Effector CD8-positive, alpha-beta T cell (primary cell): ENCODE measurements at places on chromosomes 2 and 18.

DNA sequence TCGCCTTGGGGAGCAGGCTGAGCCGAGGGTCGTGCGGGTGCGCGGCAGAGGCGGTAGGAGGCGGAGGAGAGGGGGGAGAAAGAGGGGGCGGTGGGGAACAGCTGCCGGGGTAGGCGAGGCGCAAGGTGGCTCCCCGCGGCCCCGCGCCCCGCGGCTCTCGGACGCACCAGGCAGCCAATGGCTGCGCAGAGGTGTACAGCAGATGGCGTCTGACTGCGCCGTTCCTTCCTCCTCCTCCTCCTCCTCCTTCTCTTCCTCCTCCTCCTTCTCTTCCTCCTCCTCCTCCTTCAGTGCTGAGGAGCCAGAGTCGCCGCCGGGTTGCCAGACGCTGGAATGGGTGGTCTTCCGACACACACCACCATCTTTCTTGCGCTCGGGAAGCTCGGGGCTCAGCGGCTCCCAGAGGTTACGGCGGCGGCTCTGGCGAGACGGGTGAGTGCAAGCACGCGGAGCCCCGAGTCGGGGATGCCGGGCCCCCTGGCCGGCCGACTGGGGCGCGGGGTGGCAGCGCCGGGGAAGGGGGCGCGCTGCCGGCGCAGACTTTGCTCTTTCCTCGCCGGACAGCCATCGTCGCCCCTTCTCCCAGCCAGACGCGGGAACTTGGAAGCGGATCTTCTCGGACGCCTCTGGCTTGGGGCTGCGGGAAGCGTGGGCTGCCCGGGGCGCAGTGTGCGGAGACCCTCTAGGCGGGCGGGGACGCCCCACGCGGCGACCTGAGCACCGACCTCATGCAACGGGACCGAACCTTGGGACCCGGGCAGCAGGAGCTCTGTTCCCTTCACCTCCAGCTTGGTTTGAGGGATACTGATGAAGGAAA is at the start of gene THSD7B:
Gene THSD7B, plus strand, starts transcription at position 290 of the 817 bp plus-strand sequence. CDS start 116,634 bp downstream, outside the sequence.
- DNase-seq, result no peak

GRCh38 chr18:53489266-53489665 is 735.2 kb downstream of the MBD2 start:
- no peak for DNase-seq

GRCh38 chr2:224601923-224602322 is 16.8 kb upstream of the CUL3 start:
- no peak for DNase-seq

GRCh38 chr18:47868744-47869143 is 61.7 kb downstream of the SMAD2 start:
- DNase-seq, result no peak

GRCh38 chr2:185127412-185127811 is 529.1 kb downstream of the ZNF804A start:
- DNase-seq, result no peak

GRCh38 chr18:76368271-76368670 is 126.8 kb downstream of the ZNF516 start:
- no peak for DNase-seq

DNA sequence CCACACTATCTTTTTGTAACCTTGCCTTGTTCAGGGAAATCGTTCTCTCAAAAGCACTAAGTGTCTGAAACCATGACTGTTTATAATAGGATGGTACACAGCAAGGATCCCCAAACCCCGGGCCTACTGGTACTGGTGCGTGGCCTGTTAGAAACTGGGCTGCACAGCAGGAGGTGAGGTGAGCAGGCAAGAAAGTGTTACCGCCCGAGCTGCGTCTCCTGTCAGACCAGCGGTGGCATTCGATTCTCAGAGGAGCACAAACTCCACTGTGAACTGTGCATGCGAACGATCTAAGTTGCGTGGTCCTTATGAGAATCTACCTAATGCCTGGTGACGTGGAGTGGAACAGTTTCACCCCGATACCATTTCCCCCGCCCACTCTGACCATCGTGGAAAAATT is 81.8 kb upstream of the KCNJ3 start:
- DNase-seq, result no peak

DNA sequence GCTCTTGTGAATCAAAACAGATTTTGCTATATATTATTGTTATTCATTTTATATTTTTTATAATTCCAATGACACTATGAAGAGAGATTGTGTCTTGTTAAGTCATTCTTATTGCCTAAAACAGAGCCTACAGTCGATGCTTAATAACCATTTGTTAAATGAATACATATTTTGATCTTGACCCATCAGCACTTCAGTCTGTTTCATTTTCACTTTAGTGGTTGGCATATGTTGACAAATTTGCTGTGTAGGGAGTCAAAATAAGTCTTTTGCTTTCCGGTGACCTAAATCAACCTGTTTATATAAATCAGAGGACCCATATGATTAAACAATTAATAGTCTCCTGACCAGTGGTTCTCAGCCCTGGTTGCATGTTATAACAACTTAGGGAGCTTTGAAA is 97.1 kb downstream of the TXNL1 start:
- no peak for DNase-seq

DNA sequence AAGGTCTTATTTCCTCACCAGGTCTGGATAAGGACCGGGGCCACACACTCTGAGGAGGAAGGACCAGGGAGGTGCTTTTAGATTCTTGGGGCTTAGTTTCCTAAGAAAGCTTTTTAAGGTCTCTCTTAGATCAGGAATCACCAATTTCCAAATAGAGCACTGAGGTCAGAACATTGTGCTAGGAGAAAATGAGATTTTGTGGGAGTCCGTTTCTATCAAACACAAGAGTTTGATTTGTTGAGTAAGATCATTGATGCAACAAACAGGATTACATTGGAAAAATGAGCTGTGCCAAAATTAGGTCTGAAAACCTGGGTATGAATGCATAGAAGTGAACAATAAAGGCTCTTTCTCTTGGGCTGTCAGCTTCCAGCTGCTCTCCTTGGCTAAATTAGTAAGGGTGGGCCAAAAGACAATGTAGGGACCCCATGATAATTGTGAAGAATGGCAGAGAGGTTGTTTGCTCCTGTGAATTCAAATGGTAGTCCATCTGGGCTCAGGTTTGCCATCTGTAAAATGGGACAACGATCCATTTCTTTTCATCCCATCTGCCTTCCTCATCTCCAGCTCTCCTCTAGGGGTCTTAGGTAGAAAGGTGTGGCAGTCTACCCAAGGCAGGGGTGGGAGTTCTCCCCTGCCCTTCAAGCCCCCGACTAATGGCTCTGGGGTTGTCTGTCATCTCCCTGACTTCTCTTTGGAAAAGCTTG is 20.0 kb downstream of the IGFBP2 start:
- no peak for DNase-seq

- no peak for DNase-seq
Measured at GRCh38 chr18:59592624-59593023, 104.6 kb downstream of the CCBE1 start.

GRCh38 chr18:45386041-45386655 is 229.1 kb upstream of the SLC14A2 start:
- no peak for DNase-seq

- DNase-seq, result no peak
Measured at GRCh38 chr2:120262761-120263428, 10.2 kb downstream of the RALB start.

DNA sequence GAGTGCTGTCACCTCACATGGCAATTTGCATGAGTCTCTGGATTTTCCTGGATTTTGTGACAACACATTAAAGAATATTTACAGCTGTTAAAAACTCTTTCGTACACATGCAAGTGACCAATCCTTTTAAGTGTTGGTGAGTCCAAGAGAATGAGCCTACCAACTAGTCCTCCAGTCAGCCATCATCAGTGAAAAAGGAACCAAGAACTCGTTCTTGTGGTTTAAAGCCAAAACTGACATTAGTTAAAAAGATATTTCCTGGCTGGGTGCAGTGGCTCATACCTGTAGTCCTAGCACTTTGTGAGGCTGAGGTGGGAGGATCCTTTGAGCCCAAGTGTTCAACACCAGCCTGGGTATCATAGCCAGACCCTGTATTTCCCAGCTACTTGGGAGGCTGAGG is 215.4 kb upstream of the ITGA4 start:
- no peak for DNase-seq

- DNase-seq, result no peak
Measured at GRCh38 chr2:47251404-47251675, 96.2 kb upstream of the STPG4 start.

DNA sequence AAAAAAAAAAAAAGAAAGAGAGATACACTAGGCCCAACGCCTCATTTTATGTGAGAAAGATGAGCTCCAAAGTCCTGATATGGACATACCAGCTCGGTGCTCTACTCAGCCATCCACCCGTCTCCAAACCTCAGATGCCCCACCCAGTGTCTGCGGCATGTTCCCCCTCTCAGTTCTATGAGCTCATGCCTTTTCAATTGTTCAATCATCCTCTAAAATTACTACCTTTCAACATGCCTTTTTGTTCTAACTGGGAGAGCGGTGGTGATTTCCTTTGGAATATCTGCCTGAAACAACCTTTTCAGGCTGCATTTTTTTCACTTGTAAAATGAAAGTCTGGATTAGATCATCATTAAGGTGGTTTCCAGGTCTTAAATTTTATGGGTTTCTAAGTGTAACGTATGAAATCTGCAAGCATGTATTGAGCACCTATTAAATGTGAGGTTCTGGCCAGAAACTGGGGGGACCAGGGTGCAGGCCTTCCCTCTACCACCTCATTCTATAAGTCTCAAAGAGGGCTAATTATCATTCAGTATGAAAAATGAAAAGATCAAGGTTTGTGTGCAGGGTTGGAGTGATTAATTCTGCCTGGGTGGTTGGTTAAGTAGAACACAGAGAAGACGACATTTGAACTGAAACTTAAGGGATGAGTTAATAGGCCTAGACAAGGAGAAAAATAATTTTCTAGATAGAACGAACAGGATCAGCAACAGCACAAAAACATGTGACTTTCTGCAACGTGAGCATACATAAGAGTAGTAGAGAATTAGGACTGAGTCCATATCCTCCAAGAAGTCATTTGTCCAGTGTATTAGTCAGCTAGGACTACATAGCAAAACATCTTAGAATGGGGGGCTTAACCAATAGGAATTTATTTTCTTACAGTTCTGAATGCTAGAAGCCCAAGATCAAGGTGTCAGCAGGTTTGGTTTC is 87.4 kb upstream of the GLS start:
- no peak for DNase-seq

DNA sequence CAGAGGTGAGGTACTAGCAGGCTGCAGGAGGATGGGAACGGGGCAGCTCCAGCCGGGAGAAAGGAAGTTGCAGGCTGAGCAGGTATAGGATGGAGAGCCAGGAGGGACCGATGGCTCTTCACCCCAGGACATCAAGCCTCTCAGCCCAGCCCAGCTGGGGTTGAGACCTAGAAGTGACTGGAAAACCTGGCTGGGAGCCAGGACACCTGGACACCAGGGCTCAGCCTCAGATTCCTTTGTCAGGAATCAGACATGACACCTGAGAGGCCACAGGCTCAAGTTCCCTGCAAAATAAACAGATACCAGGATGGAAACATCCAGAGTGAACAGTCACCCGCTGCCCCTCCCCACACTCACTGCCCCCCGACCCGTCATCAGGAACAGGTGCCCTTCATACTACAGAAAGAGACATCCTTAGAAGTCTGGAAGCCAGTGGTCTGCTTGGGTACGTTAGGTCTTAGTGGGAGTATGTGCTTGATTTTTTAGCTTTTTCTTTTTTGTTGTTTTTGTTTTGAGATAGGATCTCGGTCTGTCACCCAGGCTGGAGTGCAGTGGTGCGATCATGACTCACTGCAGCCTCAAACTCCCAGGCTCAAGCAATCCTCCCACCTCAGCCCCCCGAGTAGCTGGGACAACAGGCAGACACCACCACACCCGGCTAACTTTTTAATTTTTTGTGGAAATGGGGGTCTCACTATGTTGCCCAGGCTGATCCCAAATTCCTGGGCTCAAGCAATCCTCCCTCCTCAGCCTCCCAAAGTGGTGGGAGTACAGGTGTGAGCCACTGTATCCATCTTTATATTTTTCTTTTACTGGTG is 95.7 kb upstream of the STPG4 start:
- no peak for DNase-seq

DNA sequence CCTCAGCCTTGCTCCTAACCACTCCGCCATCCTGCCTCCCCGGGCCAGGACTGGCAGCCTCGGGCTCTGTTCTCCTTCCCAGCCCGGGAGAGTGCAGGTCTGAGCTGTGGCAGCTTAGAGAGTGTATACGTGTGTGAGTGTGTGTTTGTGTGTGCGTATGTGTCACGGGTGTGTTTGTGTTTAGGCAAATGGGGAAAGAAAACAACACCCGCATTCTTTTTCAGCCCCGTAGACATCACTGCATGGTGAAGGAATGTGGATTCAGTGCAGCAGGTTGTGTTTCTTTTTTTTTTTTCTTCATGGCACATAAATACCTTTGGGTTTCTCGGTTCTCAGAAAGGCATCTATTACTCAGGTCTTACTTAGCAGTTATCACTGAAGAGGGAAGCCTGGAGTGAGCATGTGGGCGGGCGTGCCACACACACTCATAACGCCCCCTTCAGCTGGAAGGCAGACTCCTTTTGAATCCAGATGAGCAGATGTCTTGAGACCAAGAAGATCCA is 44.2 kb downstream of the GLI2 start:
- DNase-seq, result no peak

DNA sequence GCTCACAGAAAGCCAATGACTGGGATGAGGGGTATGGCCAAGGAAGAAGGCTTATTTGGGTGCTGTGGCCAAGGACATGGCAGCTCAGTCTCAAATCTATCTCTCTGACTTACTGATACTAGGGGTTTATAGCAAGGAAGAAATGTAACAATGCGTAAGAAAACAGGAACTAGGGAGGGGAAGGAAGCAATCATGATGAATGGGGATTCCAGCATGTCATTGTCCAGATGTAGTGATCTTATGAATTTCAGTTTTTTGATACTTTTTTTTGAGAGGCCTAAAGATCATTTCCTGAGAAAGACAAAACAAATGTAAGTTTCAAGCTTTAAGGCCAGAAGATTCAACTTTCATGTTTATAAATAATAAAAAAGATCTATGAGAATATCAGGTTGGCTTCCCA is 298.6 kb upstream of the FAM98A start:
- DNase-seq, result no peak

- no peak for DNase-seq
Measured at GRCh38 chr18:75162467-75162866, 46.5 kb downstream of the PTGR3 start.

DNA sequence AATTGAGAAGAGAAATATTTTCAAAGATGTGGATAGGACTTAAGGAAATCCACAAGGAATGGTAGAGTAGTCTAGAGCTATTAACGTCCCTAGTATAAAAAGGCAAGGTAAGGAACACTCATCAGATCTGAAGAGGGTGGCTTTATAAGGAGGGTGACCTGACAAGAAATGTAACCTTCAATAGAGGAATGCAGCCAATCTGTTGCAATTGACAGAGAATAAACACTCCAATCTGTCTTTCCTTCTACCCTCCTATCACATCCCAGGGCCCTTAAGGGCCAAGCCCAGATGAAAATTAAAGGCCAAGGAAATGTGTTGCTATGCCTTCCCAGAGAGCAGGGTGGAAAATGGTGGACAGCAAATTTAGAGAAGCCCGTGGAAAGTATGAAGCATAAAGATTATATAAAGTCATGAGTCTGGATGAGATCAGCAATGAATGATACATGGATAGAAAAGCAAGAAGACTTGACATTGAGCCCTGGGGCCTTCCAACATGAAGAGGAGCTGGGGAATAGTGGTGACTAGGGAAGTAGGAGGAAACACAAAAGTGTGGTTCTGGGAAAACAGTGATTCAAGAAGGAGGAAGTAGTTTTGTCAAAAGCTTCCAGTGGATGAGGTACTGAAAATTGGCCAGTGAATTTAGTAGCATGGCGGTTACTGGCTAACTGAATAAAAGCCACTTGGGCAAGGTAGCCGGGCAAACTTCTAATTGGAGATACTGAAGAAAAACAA is 270.6 kb upstream of the TANK start:
- no peak for DNase-seq

GRCh38 chr2:133266041-133266925 is 302.0 kb downstream of the NCKAP5 start:
- no peak for DNase-seq
